Left colon (tissue), 2 donors: ENCODE measurements at places on chromosomes 4 and X.

- DNase-seq, result no peak
Measured at GRCh38 chrX:44494357-44494756, 48.3 kb downstream of the FUNDC1 start.

GRCh38 chrX:111035256-111035655 is 60.7 kb upstream of the PAK3 start:
- DNase-seq, result no peak

DNA sequence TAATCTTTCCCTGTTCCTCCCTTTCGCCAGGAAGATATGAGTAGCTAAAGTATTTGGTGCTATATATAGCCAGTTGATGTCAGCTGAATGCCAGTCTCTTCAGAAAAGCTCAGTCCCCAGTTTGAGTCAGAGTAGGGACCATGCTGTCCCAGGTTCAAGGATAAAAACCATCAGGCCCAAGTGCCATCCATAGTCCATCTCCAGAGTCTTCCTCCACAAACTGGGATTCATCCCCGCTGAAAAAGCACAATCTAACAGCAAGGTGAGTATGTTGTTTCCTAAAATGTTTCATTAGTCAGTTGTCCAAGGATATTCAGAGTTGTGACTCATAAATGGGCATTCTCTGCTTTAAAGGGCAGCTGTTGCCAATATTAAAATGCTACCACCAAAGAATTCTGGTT is at the start of gene MYOZ2:
TSS of gene MYOZ2 (plus strand) at position 112 of the 401 bp plus-strand sequence. CDS start 694 bp downstream, outside the sequence.
- DNase-seq, result no peak

- peak; percentile 60 for DNase-seq
Measured at GRCh38 chr4:791898-792625, 33.9 kb downstream of the CPLX1 start.

DNA sequence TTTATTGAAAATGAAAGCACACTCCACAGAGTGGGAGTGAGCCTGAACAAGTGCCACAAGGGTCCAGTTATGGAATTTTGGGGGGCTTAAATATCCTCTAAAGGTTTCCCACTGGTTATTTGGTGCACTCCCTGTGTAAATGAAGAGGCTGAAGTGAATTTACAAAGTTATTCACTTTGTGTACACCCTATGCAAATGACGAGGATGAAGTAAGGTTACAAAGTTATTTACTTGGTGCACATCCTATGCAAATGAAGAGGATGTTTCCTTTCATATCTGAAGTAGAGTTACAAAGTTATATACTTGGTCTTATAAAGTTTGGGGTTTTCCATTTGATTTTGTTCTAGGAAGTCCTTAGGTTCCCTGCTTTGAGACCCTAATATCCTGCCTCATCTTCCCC is 13.1 kb downstream of the NLRP2B start:
- no peak for DNase-seq

GRCh38 chrX:119518371-119518770 is 46.8 kb downstream of the STEEP1 start:
- no peak for DNase-seq

GRCh38 chr4:138868562-138868961 is 147.0 kb upstream of the NOCT start:
- no peak for DNase-seq

DNA sequence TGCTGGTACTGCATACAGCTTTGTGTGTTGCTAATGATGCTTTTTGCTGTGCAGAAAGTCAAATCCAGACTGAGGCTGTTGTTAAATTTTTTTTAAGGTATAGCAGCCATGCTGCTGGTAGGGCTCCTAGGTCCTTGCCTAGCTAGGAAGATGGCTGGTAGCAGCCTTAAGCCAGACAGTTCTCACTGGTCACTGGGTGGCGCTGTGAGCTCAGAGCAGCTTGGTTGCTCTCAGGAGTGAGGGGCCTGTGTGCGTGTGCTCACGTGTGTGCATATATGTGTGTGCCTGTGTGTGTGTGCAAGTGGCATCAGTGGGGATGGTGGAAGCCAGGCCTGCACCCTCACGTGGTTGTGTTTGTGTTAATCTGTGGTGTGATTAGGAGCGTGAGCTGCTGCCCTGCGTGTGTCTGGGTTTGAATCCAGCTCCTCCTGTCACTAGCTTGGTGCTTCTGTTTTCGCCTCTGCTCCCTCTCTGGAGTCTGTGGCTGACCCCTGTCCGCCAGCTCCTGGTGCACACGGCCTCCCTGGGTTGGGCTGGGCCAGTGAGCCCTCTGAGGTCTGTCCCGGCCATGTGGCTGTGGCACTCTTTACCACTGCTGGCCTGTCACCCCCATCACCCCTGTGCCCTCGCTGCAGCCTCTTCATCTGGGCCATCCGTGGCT is 46.1 kb downstream of the SORCS2 start:
- DNase-seq, result no peak

GRCh38 chr4:119232286-119232685 is 19.8 kb downstream of the USP53 start:
- no peak for DNase-seq

- no peak for DNase-seq
Measured at GRCh38 chrX:20354505-20354904, 87.8 kb upstream of the RPS6KA3 start.

GRCh38 chrX:16869393-16870094 is 618 bp downstream of the RBBP7 start:
- peak; percentile 50 for DNase-seq

GRCh38 chr4:147780137-147780777 is 48.4 kb downstream of the ARHGAP10 start:
- DNase-seq, result peak; percentile 32

GRCh38 chr4:2734612-2735011 is 21.5 kb downstream of the TNIP2 start:
- DNase-seq, result no peak

GRCh38 chr4:70808151-70808550 is 31.5 kb downstream of the GRSF1 start:
- no peak for DNase-seq

DNA sequence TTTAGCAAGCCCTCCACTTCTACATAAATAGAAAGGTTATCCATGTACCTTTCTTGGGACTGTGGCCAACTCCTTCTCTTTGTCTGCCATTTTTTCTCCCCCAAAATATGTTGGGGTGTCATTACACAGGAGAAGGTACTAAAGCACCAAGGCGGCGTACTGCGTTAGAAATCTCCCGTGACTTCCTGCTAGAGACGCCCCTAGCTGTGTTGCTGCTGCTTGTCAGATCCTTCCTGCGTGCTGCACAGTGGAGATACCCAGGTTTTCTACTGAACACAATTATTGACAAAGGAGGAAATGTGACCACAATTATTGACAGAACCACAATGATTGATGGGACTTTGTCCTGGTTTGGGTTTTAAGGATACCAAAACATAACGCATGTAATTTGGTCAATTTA is 97.7 kb downstream of the EFHC2 start:
- no peak for DNase-seq

DNA sequence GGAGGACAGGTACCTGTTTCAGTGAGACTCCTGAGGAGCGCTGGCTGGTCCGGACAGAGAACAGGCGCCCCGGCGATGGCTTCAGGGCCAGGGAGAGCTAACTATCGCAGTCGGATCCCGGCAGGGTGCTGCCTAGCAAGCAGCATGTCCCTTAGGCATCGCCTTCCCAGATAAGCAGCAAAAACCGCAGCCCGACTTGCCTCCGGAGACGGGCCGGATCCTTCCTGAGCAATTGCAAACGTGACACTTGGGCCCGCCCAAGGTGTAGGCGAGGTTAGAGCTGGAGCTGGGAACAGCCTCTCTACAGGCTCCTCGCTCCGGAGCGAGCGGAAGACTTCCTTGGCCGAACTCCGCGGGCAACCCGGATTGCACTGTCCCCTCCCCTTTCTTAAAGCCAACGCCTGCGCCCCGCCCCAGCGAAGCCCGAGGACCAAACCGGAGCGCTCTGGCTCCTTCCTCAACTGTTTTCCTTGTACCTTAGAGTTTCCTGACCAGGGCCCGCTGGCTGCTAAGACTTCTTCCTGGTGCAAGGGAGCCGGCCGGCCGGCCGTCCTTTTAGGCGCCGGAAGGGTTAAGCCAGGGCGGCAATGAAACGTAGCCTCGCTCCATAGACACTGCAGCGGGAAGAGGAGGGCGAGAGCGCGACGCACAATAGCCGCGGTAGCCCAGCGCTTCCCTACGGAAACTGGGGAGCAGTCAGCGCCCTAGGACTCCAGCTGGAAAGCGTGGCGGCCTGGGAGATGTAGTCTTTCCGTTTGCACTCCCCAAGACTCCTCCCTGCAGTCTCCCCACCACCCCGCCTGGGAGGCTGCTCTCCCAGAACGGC is at the start of gene OPHN1:
TSS of gene OPHN1 (minus strand) at position 341 of the 826 bp plus-strand sequence. CDS start 475 bp downstream, outside the sequence.
- peak; percentile 86 for DNase-seq

- DNase-seq, result no peak
Measured at GRCh38 chr4:189129044-189129694, 811.5 kb upstream of the FRG1 start.

GRCh38 chr4:26238778-26239679 is 81.8 kb upstream of the RBPJ start:
- no peak for DNase-seq

- DNase-seq, result no peak
Measured at GRCh38 chrX:123422875-123423274, 238.8 kb downstream of the GRIA3 start.

DNA sequence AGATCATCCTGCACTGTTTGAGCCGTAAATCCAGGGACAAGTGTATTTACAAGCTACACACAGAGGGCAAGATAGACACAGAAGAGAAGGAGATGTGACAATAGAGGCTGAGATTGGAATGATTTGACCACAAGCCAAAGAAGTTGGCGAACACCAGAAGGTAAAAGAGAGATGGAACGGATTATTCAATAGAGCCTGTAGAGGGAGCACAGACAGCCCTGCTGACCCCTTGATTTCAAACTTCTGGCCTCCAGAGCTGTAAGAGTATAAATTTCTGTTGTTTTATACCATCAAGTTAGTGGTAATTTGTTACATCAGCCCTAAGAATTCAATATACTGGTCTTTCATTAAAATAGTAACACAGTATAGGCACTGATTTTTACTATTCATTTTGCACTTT is 447.8 kb downstream of the FAT4 start:
- DNase-seq, result no peak

DNA sequence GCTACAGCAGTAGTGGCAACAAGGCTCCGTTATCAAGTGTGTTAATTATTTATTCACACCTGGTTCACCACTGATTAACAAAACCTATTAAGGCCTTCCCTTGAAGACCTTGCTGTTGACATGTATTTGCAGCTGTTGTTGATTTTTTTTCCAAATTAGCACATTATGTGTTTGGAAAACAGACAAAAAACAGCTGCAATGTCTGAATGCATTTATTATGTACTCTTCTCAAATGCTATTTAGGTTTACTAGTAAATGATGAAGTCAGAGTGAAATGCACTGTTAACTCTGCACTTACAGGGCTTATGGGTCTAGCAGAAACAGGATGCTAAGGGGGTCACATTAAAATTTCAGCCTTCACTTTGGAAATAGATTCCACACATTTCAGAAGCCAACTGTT is 99.5 kb upstream of the PCDH7 start:
- no peak for DNase-seq

GRCh38 chrX:101595739-101596419 is 21.9 kb downstream of the ARMCX6 start:
- no peak for DNase-seq

- DNase-seq, result no peak
Measured at GRCh38 chrX:23945206-23945605, 37.4 kb downstream of the CXorf58 start.

- DNase-seq, result no peak
Measured at GRCh38 chr4:73902038-73902637, 32.9 kb downstream of the CXCL1 start.

DNA sequence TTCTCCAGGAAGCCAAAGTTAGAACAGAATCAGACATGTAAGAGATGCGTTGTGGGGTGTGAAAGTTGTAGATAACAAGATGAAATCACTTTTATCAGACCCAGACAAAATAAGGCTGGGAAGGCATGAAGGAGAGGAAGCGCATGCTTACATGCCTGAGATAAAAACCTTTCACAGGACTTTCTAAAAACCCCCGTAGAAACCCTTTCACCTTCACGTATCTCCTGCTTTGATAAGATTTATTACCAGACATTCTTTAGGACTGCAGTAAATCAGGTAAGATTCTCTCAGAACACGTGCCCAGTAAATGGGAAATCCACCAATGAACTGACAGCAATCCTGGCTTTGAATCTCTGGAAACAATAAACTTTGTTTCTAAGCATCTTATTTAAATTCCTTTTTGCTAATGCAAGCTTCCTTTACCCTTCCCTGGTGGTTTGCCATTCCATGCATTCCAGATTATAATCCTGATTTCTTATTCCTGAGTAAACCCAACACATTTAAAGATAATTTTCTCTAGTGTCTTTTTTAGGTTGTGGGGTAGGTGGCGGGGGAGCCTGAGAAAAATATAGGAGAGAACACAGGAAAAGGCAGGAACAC is 254.6 kb upstream of the LDB2 start:
- DNase-seq, result no peak

GRCh38 chrX:1576201-1576992 is 15.0 kb upstream of the AKAP17A start:
- no peak for DNase-seq

DNA sequence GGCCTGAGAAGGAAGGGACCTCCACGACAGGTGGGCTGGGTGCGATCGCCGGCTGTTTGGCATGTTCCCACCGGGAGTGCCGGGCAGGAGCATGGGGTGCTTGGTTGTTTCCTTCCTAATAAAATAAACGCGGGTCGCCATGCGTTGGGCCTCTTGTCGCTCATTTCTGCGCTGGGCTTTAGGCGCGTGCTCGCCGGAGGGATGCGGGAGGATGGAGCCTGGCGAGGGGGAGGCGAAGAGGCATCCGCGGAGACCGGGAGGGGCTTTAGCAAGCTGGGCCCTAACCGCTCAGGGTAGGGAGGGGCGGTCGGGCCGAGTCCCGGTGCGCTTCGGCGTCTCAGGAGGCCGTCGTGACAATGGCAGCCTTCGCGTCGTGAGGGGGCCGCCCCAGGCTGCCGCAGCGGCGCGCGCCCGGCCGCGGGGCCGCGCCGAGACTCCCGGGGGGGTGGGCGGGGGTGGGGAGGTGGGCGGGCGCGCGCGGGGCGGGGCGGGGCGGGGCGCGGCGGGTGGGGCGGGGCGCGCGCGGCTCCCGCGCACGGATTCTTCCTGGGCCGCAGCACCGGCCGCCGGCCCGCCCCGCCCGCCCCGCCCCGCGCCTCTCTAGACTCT is 476 bp upstream of the GDI1 start:
- no peak for DNase-seq

GRCh38 chr4:6316461-6317003 is 46.9 kb downstream of the WFS1 start:
- DNase-seq, result no peak

DNA sequence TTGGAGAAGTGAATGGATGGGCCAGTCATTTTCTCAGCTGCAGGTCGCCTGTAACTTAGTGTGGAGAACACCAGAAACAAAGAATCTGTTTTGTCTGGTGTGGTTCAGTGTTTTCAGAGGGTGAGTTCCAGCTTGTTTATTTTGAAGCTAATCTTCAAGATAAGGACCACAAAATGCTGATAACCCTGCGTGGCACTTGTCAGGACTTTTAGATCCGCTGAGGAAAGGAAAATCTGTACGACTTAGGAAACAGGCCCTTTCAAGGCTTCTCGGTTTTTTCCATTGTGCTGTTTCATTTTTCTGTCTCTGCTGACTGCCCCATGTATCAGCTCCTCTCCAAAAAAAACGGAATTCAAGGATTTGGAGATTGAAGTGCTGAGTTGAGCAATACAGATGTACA is 8.7 kb upstream of the ANAPC4 start:
- no peak for DNase-seq
